ENCODE measurements at places on chromosomes 7 and 10. TPM values are rescaled to one million over a fixed set of nuclear protein-coding genes. Genes with fewer than 3 reads are reported as not detected.

GRCh38 chr7:111528331-111528730 lies 34.0 kb downstream of the IMMP2L start:
- no peak for DNase-seq

DNA sequence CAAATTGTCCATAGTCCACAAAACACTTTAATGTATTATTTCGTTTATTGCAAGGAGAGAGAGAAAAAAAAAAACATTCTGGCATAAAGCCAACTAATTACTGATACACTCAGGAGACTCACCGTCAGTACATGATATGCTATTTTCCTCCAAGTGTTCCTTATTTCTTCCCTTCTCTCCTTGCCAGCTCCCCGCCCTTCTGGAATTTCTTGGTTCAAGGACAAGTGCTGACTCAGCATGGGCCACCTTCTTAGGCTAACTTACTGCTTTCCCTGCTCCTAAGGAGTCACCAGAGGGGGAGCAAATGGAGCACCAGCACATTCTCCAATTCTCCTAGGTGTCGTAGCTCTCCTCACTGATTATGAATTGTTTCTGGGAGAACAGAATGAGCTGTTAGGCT lies 133.8 kb upstream of the HDAC9 start:
- no peak for DNase-seq

Gene MOSPD3
- total RNA-seq: 21.2 TPM

- no peak for DNase-seq
Observed at GRCh38 chr7:47253650-47254080, 328.2 kb downstream of the TNS3 start.

Gene SAMD9L
- 22.6 TPM for total RNA-seq

DNA sequence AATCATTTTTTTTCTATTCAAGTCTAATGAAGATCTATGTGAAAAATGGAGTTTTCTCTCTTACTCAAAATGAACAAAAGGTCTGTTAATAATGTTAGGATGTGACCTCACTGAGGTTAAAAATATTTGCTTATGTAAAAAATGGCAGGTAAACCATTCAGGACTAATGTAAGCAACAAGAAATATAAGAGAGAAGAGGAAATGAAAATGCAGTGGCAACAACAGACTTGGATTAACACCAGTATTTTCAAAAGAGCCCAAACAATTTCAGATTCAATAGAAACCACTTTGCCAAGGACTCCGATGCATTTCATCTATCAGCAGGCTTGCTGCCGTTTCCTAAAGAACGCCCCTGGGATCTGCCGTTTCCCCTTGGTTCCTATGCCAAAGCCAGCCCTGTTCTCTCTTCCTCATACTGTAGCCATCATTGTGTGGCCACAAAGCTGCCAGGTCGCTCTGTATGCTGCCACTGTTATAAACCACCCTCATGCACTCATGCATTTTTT lies 66.4 kb downstream of the MTURN start:
- no peak for DNase-seq

Gene SYT15B
- not detected for total RNA-seq

- no peak for DNase-seq
Observed at GRCh38 chr7:151077705-151078232, 2.8 kb downstream of the FASTK start.

DNA sequence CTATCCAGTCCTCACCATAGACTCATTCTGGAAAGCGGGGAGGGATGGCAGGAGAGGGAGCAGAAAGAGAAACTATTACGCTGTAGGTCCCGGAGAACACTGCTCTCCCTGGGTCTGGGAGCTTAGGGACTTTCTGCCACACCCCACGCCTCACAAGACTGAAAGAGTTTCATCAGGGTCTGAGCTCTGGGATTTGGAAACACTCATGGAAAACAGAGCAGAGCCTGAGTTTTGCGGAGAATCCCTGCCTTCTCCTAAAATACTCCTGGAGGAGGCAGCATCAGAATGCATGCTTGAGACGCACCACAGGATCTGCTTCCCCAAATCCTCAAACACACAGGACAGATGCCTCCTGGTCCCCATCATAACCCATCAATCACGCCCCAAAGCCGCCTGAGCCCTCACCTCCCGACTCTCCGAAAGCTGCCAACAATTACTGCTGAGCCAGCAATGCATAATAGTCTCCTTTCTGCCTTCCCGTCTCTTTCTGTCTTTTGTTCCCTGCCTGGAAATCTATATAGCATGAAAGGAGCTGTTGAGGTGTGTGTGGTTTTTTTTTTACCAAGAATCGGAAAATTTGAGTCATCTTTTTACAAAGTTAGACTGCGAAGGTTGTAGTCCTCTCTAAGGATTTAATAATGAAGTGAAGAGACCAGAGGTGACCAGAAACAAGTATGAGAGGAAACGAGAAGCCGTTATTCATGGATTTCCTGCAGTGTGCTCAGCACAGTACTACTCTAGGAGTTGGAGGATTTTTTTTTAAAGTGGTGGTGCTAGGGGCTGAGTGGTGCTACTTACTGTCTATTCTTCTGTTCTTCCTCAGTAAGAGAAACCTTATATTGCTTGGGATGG lies 37.7 kb downstream of the ASB13 start:
- no peak for DNase-seq

Gene LIPK
- not detected for total RNA-seq
